Neural crest cell (in vitro differentiated cells): ENCODE measurements at places on chromosomes 5 and 9. TPM values are rescaled to one million over a fixed set of nuclear protein-coding genes. Genes with fewer than 3 reads are reported as not detected.

Gene ADGRD2
- 0.44 TPM in 1 of 2 replicates, not detected in the other for total RNA-seq

Gene ALDH7A1
- 169 TPM in 2 replicates for total RNA-seq

Gene SPEF2
- 6.9 and 7.5 TPM in 2 replicates for total RNA-seq

Gene CCDC69
- 1.7 and 1.8 TPM in 2 replicates for total RNA-seq
